ENCODE measurements at places on chromosomes 4 and X.

- DNase-seq = no peak
Measured at GRCh38 chr4:58809366-58809765, 1699.2 kb upstream of the IGFBP7 start.

DNA sequence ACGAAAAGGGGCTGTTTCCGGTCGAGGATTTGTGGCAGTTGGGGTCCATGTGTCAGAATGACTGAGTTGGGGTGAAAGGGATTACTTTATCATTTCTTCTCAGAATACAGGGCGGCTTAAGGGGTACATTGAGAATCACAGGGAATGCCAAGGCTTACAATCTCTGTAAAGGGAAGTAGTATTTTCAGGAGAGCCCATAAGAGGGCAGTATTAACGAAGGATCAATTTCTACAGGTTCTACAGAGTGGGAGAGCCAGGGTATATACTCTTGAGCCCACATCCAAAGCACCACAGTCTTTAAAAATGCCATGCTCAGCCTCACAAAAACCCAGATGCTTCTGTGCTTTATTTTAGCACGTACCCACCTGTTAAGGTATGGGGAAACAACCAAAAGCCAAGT is 67.7 kb upstream of the ZXDA start:
- DNase-seq = no peak

DNA sequence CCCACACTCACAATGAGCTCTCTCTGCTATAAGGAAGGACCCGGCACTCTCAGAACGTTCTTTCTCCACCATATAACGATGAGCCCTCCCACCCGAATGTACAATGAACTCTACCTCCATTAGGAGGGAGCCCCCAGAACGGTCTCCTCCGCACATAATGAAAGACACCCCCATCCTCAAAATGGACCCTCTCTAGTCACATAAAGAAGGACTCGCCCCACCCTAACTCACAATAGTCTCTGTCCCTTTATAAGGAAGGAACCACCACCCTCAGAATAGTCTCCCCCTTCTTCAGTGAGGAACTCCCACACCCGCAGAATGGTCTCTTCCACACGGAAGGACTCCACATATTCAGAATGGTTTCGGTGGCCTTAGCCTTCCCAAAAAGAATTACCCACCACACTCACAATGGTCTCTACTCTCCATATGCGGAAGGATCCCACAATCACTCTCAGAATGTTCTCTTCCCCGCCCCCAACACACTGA is 477 bp downstream of the SLC35A2 start:
- DNase-seq = no peak

- DNase-seq = no peak
Measured at GRCh38 chr4:4502694-4503311, 39.0 kb downstream of the STX18 start.

- no peak for DNase-seq
Measured at GRCh38 chr4:186680641-186681040, 43.0 kb downstream of the FAT1 start.

- no peak for DNase-seq
Measured at GRCh38 chrX:139052461-139052860, 340.9 kb upstream of the FGF13 start.

DNA sequence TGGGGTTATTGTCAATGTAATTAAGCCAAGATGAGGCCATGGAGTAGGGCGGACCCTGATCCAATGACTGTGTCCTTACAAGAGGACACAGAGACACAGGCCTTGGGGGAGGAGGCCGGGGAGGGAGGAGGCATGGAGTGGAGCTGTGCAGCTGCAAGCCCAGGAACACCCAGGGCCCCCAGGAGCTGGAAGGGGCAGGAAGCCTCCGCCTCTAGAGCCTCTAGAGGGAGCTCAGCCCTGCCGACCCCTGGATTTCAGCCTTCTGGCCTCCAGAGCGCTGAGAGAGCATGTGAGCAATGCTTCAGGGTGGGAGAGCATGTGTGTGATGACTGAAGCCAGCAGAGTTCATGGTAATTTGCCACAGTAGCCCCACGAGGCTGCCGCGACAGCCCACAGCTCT is 234.6 kb downstream of the AFAP1 start:
- DNase-seq = no peak

DNA sequence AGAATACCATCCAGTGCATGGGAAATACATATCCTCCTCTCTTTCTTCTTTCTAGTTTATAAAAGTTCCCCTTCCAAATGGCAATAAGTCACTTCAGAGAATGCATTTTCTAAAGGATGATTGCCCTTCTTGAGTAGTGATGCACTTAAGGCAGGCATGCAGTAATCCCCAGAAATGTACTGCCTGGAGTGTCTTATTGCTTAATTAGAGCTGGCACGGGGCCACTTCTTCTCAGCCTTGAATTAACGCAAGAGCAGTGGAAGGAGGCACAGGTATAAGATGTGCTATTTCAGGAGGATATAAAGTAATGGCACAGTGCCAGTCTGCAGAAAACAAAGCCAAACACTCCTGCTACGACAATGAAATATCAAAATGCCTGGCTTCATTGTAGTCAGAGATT is 371.4 kb upstream of the FAM241A start:
- no peak for DNase-seq

- DNase-seq = no peak
Measured at GRCh38 chrX:132461886-132462285, 27.0 kb downstream of the MBNL3 start.

GRCh38 chr4:53307210-53307609 is 58.7 kb downstream of the SCFD2 start:
- DNase-seq = no peak

GRCh38 chrX:44113337-44113736 is 140.1 kb upstream of the NDP start:
- no peak for DNase-seq

GRCh38 chrX:129512409-129512808 is 10.9 kb downstream of the SMARCA1 start:
- no peak for DNase-seq

DNA sequence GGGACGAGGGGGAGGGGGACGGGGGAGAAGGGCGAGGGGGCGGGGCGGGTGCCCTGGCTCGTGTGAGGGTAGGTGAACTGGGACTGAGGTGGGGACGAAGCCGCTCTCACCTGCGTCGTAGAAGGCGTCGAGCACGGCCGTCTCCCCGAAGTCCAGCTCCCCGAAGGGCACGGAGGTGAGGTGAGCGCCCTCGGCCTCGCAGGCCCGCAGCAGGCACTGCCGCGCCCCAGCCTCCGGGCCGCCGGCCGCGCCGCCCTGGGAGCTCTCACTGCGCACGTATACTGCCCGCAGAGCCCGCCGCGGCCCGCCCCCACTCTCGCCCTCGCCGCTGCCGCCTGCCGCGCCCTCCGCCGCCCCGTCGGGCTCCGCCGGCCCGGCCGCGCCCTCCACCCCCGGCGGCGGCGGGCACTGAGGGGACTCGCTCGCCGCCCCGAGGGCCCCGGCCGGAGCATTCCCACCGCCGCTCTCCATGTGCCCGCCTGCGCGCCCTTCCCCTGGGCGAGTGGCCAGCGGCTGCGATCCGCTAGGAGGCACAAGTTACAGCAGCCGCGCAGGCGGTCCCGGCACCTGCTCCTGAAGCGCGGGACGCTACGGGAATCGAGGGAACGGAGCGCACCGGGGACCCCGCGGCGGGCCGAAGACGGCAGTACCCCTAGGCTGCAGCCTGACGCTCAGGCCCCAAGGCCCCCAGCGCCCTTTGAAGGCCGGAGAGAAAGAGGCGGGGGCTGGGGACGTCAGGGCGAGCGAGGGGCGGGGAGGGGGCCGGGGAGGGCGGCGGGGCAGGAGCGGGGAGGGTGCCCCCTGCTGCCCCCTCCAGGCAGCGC is at the start of gene MAP3K15:
Gene MAP3K15 (minus strand): TSS at position 718 of the 824 bp plus-strand sequence. CDS start 247 bp downstream, at position 471.
- no peak for DNase-seq

DNA sequence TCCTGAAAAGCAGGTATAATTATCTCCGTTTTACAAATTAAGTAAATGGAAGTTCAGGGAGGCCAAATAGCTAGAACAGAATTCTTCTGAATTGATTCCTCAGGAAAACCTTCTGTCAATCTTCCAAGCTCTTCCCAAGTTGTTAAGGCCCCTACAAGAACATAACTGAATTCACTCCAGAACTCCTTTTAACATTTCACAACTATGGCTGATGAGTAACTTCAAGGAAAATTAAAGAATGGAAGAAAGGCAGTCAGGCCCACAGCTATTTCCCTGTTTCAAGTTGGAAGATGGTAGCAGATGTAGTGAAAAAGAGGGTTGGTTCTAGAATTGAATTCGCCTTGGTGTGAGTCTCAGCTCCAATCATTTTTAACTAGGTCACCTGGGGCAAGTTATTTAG is 15.9 kb downstream of the SETD7 start:
- DNase-seq = no peak

DNA sequence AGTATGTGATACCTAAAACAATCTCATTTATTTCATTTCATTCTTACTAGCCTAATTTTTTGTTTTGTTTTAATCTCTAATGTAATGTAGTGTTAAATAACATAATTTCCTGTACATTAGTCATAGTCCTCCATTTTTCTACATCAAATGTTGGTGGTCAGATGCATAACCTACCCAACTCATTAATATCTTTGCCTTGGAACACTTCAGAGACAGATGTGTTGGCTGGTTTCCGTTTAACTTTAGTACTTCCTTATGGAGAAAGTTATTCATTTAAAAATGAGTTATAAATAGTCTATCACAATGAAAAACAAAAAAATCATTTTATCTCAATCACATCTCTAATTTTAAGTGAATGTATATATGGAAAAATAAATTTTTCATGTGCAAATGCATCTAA is 190.2 kb downstream of the ANTXR2 start:
- DNase-seq = no peak

GRCh38 chr4:74120086-74120485 is 21.1 kb upstream of the CXCL2 start:
- DNase-seq = no peak

- no peak for DNase-seq
Measured at GRCh38 chr4:112279025-112279881, 6.5 kb downstream of the TIFA start.

DNA sequence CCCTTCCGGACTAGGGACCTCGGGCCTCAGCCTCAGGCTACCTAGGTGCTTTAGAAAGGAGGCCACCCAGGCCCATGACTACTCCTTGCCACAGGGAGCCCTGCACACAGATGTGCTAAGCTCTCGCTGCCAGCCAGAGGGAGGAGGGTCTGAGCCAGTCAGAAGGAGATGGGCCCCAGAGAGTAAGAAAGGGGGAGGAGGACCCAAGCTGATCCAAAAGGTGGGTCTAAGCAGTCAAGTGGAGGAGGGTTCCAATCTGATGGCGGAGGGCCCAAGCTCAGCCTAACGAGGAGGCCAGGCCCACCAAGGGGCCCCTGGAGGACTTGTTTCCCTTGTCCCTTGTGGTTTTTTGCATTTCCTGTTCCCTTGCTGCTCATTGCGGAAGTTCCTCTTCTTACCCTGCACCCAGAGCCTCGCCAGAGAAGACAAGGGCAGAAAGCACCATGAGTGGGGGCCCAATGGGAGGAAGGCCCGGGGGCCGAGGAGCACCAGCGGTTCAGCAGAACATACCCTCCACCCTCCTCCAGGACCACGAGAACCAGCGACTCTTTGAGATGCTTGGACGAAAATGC is at the start of gene WAS:
Gene WAS (plus strand): TSS at position 389 of the 572 bp plus-strand sequence. CDS start 55 bp downstream, at position 444.
- DNase-seq = no peak

DNA sequence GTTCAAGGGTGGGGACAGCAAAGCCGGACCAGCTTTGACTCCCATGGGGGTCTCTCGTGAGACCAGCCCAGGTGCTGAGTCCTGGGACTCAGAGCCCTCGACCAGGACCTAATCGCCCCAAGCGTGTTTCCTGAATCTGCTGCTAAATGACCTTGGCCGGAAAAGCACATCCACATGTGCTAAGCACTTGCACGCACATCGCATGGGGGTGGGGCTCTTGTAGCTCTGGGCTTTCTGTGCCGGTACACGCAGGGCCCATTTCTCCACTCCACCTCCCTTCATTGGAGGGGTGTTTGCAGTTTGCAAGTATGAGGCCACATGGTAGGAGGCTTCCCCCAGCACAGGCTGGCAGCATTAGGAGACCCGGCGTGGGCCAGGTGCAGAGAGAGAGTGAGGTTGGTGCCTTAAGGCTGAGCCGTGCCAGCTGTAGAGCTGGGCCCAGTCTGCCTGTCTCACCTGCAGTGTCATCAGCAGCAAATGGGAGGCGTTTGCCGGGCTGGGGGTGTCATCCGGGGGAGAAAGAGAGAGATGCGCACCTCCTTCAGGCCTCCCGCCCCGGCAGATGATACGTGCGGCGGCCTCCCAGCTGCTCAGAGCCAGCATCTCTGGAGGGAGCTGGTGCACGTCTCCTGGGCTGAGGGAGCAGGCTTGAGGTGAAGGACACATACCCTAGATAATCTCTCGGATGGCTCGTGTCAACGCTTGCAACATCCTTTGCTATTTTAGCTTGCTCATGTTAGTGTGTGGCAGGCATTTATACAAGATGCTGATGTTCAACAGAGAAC is 45.2 kb upstream of the CLCN4 start:
- DNase-seq = no peak

GRCh38 chrX:30570505-30570904 is 7.1 kb downstream of the TASL start:
- DNase-seq = no peak

DNA sequence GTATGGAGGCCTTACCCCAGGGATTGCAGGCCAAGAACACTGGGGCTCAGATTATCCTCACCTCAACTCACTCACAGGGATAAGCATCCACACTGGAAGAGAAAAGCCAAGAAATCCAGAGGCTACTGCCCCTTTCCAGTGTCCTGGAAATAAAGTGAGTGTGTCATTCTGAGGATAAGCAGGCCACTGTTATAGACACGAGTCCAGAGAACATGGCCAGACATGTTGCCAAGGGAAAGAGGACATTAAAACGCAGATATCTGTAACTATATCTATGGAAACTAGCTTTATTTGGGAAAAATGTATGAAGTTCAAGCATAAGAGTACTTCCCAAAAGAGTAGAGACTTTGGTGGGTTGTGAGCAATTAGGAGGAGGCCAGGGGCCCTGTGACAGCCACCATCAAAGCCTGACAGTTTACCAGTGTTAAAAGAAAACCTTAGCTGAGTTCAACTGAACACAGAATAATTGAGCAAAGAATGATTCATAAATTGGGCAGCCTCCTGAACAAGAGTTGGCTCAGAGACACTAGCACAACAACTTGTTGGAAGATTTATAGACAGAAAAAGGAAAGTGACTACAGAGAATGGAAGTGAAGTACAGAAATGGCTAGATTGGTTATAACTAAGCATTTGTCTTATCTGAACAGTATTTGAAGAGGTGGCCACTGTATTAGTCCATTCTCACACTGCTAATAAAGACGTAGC is 1222.2 kb downstream of the STIM2 start:
- DNase-seq = no peak

DNA sequence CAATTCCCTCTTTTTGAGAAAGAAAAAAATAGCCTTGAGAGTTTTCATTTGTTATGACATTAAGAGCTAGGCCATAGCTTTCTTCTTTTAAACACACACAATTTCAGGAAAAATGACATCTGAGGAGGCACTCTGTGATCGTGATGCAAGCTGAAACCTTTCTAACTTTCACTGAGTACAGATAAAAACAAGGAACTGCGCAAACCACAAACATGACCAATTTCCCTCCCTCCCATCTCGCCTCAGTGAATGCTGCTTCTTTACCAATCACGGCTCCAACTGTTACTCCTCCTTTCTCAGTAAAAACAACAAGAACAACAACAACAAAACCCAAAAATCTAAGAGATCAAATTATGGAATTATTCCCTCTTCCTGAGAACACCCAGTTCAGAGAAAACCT is 626.8 kb downstream of the TLL1 start:
- no peak for DNase-seq
